ENCODE measurements at places on chromosomes 7 and 10. TPM values are rescaled to one million over a fixed set of nuclear protein-coding genes. Genes with fewer than 3 reads are reported as not detected.

Gene MEIG1
- total RNA-seq: not detected

Gene PDZD7
- 1.3 TPM for total RNA-seq

Gene NOS3
- total RNA-seq: 1.1 TPM

Gene RBM17
- 139 TPM for total RNA-seq

DNA sequence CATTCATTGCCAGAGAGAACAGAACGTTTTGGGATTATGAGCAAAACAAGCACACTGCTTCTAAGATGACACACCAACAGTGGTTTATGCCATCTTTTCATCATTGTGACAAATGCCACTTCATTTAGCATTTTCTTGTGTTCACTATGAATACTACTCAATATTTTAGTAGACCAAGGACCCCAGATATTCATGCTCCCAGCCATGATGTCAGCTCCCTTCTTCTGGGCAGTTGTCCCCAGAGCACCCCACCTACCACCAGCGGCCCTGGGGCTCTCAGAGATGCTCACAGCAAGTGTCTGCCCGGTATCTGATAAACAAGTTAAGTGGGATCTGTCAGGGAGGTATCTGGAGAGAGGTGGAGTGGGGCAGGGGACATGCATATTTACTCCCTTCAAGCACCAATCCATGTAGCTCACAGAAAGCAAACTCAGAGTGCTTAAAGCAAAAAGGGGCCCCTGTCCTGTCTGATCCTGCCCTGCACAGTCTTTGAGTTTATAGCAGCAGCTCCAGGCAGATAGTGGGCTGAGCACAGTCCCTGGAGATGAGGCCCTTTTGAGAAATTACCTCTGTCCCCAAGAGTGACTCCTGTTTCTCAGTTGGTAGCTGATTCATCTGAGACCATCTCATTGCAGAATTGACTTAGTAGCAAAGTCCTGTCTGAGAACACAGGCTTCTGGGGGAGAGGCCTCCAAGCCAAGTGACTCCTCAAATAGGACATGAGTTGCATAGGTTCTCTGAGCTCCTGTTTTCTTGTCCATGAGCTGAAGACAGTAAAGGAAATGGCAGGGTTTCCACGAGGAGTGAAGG is 281.8 kb upstream of the KLF6 start:
- DNase-seq: no peak

DNA sequence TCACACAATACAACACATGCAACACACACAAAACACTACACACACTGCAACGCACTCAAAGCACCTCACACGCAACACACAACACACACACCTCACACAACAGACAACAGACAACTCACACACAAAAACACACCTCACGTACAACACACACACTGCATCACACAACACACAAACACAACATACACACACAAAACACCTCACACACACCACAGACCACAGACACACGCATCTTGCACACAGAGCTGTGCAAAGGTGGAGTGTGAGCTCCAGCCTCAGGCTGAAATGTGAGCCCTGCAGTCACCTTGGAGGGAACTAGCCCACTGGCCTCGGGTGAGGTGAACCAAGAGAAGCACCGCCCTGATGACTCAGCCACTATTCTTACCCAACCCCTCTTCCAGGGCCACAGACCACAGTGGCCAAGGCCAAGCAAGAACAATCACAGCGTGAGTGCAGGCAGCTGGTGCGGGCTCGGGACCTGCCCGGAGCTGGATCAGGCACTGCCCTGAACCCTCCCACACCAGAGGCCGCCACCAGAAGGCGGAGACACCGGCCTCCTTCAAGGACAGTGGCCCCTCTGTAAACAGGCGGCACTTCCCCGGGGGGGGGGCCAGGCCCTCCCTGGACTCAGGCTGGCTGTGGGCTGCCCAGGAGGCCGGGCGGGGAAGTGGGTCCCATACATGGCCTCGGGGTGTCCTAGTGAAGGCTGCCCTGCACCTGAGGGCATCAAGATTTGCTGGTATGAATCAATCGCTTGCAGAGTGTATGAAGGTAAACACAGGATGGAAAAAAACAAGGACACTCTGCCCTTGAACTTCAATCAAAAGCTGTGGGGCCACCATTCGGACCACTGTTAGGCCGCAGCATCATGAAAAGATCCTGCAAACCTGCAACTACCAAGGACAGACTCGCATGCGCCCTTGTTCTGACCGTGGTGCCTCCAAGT is 106.7 kb downstream of the TNS3 start:
- DNase-seq: peak; percentile 97

DNA sequence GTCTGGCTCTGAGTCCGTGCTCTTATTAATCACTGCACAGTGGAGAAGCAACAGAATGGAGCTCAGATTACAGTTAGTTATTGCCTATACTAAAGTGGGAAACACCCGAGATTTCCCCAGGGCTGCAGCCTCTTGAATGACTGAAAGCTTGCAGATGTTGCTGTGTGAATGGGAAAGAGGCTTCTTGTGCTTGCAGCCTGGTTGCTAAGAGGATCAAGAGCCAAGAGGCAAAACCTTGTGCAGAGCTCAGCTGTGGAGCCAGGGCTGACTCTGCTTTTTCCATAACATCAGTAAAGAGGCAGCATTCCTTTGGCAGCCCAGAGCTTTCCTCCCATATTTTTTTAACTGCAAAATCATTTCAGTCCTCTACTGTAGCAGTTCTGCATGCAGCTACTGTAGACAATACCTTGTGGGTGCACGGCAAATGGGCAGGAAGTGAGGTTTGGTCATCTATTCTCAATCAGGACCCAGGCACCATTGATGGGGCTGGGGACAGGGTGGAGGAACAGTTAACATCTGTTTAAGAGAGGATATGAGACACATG is 86.5 kb downstream of the RALA start:
- no peak for DNase-seq

DNA sequence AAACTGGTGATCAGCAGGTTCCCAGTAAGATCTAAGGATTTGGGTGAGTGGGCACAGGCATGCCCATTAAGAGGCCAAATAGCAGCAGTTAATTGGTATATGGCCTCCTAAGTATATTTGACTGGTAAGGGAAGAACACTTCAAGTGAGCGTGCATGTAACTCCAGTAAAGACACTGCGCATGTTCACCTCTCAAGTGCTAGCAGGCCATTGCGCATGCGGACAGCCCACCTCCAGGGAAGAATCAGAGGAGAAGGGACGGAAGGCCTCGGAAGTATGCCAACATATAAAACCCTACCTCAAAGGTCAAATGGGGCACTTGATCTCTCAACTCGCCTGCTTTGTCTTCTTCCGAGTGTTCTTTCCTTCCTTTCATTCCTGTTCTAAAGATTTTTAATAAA is 118.0 kb downstream of the ARL5B start:
- DNase-seq: no peak

DNA sequence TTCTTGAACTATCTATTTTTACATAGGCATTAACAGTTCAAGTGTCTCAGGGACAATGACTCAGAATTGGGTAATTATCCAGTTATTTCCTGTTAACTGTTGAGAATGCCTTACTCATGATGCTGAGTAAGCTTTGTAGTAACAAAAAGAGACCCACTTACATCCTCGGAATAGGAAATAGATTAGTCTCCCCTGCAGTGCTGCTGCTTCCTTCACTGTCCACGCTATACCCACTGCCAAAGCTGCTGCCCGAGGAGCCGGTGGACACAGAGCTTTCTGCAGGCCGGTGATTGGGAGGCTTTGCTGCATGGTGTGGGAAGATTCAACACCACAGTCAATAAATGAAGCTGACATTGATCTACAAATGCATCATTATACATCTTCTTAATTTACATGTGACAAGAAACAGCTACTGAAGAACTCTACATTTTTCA is 357.1 kb downstream of the PCLO start:
- DNase-seq: peak; percentile 6

DNA sequence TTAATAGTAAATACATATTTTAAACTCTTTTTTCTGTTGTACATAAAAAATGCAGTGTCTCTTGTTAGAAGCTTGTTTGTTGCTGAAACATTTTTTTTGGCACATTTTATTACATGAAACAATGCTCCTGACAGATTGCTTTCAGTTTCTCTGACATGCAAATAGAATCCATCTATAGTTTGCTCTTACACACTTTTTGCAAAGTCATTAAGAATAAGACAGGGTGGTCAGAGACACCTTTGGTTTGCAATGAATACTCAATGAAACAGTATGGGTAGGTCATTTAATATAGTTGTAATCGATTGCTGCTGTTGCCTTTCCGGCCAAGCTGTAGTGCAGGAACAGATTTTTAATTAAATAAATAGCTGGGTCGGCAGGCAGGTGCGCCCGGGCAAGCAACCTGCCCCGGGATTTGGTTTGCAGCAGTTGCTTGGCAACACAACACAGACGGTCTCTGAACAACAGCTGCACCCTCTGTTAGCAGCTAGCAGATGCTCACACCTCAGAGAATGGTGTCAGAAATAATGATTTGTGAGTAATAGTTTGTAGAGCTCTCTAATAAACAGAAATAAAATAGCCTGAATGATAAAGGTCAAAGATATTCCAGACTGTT is 115.7 kb upstream of the CACNA2D1 start:
- peak; percentile 71 for DNase-seq

DNA sequence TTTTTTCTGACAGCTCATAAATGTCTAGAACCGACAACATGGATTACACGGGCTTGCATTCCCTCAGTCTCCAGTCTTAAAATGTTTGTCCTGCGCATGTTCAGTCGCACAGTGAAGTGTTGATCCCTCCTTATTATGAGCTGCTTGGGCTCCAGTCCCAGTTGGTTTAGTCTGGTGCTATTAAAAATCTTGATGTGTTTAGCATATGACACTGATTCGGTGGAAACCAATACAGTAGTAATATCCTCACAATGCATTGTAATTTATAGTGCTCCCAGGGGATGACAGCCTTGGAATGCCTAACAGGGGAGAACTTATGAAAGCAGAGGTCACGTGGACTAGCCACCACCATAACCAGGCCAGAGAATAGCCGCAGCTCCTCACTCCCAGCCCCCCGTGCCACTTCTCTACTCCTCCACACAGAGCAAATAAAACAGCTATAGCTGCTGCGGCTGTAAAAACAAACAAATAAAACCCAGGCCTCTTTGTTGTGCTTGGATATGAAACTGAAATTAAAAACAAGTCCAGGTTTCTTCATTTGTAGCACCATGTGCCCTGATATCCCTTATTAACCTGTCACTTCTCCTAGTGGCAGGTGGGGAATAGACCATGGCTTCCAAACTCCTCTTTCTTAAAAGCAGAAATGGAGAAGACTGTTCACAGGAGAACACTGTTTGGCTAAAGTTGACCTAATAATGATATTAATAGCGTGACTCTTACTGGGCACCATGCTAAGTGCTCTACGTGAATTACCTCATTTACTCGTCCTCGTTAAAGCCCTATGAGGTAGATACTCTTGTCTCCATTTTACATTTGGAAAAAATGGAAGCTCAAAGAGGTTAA is 7.7 kb downstream of the DPCD start:
- no peak for DNase-seq

GRCh38 chr10:124240839-124241291 is 147.5 kb upstream of the CHST15 start:
- DNase-seq: no peak
